ENCODE measurements at places on chromosomes 6 and 20.

GRCh38 chr6:52535711-52536423 is 41.0 kb downstream of the TRAM2 start:
- no peak for DNase-seq

DNA sequence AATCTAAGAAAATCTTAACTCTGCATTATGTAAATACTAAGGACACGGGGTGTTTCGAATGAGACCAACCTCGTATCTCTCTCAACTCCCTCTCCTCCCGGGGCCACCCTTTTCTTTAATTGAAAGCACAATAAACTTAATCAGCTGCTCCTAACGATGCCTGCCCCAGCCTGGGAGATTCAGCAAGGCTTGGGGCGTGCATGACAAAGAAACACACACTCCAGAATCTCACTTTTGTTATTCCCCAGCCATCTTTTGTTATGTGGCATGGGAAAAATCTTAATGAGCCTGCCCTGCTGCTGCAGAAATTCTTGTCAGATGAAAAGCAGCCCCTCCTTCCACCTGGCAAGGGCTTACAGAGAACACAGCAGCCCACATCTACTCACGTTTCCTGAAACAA is 117.4 kb downstream of the TTLL2 start:
- no peak for DNase-seq

DNA sequence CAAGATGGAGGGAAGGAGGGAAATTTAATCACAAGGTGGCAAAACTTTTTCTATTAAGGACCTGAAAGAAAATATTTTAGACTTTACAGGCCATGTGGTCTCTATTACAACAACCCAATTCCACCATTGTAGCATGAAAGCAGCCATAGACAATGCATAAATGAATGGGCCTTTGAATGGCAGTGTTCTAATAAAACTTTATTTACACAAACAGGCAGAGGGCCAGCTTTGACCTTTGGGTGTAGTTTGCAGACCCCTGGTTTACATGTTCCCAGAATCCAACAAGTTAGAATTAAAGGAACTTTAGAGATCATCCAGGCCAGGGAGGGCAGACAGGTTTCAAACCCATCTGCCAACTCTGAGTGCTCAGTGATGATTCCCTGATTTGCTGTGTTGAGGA is 95.2 kb downstream of the BANF2 start:
- no peak for DNase-seq

GRCh38 chr6:159044899-159045727 is at the start of gene TAGAP:
Gene TAGAP, minus strand, starts transcription at chr6:159044991. Its CDS starts 845 bp downstream, at chr6:159044146.
- peak; percentile 87 for DNase-seq

GRCh38 chr6:90304308-90304707 is 7.7 kb upstream of the BACH2 start:
- DNase-seq = no peak

DNA sequence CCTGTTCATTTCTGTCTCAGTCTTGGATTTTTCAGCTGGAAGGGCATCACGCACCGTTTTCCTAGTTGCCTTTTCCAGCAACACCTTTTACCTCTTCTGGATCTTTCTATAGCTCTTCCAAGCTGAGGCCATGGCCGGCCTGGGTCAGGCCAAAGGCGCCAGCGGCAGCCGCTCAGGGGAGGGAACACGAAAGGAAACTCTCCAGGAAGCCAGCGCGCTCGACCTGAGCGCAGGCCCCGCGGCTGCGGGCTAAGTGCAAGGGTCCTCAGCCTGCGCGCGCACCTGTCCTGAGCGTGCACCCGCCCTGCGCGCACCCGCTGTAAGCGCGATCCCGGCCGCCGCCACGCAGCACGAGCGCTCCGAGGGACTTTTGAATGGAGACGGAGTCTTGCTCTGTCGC is 43.8 kb upstream of the TMEM181 start:
- no peak for DNase-seq

GRCh38 chr6:105566503-105566902 is 163.6 kb upstream of the PREP start:
- no peak for DNase-seq

GRCh38 chr20:25860531-25861150 is 164.0 kb upstream of the ZNF337 start:
- no peak for DNase-seq

- DNase-seq = no peak
Observed at GRCh38 chr20:57840066-57840465, 130.3 kb upstream of the PMEPA1 start.

DNA sequence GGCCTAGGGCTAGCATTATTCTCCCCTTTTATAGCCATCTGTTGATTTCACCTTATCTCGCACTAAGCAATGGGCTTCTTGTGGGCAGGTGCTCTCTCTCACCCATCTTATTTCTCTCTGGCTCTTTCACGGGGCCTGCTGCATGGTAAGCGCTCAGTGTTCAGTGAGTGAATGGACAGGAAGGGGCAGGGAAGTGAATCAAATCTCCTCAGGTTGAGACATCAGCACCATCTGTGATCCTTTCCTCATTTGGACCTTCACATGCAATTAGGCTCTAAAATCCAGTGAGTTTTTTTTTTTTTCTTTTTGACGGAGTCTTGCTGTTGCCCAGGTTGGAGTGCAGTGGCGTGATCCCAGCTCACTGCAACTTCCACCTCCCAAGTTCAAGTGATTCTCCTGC is 76.5 kb upstream of the EZR start:
- no peak for DNase-seq

DNA sequence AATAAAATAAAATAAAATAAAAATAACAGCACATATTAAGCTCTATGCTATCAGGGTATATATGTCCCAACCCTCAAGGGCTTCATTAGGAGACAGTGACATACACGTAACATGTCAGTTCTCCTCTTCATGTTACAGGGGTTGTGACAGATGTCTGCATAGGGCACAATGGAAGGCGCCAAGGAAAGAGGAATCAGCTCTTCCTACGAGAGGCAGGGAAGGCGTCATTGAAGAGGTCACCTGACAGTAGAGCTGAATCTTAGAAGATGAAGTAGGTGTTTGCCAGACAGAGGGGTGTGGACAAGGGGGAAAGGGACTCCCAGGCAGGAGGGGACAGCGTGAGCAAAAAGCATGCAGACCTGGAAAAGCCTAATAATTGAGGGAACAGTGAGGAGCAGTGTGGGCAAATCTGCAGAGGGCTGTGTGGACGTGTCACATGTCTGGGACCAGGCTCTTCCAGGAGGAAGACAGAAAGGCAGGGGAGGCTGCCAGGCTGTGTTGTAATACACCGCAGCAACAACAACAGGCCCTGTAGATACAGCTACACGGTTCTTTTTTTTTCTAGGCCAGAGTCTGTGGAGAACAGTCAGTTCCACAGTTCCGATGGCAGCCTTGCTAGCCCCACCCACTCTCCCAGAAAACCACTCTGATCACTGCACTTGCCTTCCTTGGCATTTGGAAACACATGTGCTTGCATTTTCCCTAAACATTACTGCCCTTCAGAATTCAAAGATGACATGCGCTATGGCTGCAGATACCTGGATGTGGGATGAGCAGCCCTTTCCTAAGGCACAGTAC is 2.5 kb upstream of the FKBP5 start:
- DNase-seq = no peak

GRCh38 chr20:51570739-51571459 is 28.4 kb upstream of the NFATC2 start:
- DNase-seq = no peak

DNA sequence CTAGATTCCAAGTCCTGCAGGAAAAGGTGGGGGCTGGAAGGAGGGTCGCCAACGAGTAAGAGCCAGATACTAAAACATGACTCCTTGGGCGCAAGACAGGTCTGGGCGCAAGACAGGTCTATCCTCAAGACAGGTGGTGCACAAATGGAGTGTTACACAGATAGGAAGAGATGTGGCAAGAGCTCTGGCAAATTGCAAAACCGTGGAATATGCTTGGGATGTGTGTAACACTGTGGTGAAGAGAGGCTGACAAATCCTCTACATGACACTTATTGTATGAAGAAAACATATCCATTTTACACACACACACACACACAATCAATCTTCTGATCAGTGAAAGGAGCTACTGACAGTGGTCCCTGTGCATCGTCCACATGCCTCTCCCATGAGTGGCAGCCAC is 77.6 kb downstream of the TBC1D7 start:
- DNase-seq = no peak

- DNase-seq = no peak
Observed at GRCh38 chr6:32070814-32071543, 32.8 kb downstream of the CYP21A2 start.

DNA sequence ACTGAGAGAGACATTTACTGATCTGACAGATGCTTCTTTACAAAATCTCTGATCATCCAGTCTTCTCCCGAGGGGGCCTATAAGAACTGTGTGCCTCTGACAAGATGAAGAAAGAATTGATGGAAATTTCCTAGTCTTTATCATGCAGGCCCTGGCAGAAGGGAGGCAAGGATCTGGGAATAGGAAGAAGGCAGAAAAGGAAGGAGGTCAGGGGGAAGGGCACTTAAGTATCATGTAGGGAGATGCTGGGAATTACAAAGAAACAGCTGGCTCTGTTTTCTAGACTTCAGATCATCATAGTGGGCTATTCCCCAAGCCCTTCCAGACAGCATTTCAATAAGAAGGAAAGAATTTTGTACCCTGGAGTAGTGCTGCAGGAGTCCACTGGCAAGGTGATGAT is 243.3 kb upstream of the MOCS1 start:
- DNase-seq = no peak

DNA sequence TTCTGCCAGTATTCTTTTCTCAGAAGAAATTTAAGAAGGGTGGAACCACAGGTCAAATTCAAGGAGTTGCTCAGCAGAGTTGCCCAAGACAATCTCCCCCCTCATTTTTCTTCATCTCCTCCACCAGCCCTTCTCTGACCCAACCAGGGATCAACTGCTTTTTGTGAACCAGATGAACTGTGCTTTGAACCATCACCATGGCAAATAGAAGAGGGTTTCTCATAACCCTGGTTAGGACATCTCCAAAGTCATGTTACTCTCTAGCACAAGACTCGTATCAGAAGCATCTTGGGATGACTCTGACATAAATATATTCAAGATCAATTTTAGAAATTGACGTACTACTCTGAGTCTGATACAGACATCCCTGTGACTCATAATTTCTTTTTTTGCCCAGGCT is 130.7 kb downstream of the ALDH8A1 start:
- DNase-seq = no peak

GRCh38 chr6:38836585-38836984 is 121.5 kb downstream of the DNAH8 start:
- no peak for DNase-seq

- no peak for DNase-seq
Observed at GRCh38 chr20:60238992-60239660, 280.9 kb downstream of the CDH26 start.

DNA sequence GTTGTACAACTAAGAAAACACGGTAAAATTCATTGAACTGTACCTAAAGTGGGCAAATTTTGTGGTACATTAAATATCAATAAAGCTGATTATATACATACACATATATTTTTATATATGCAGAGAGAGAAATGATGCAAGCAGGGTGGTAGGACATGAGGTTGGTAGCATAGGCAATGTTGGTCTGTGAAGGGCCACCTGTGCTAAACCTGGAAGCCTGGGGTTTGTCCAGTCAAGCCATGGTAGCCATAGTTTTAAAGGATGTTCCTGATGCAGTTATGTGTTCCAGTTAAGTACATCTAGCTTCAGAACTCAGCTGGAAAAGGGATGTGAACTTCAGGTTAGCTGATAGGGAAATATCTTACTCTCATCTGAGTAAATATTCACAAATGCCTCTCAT is 60.1 kb downstream of the TRIM38 start:
- DNase-seq = no peak

DNA sequence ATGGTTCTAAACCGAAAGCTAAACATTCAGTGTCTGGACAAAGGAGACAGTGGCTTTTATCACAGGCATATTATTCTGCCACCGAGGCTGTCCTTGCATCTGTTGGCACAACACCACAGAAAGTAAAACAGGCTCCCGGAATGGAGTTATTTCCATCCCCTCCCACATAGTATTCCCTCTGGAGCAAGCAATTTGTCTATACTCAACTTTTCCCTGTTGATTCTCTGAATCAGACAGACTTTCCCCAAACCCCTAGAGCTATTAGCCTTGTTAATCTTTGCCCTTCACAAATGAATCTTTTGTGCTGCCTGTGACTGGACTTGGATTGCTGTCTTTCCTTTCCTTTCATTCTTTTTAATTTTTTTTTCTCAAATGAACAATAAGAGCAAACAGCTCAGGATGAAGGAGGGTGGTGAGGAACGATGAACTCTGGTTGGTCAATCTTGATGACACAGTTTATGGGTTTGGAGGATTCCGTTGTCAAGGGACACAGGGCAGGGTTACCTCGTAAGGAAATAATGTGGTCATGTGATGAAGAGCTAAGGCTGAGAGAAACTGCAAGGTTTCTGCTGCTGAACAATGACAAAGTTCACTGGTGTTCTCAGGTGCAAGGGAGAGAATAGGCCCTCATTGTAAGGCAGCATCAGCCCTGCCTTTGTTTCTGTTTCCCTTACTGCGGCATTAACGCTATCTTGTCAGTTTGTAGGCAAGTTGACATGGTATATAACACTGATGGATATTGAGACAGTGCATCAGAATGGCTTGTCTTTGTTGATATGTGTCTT is 275.0 kb upstream of the BMP2 start:
- no peak for DNase-seq

DNA sequence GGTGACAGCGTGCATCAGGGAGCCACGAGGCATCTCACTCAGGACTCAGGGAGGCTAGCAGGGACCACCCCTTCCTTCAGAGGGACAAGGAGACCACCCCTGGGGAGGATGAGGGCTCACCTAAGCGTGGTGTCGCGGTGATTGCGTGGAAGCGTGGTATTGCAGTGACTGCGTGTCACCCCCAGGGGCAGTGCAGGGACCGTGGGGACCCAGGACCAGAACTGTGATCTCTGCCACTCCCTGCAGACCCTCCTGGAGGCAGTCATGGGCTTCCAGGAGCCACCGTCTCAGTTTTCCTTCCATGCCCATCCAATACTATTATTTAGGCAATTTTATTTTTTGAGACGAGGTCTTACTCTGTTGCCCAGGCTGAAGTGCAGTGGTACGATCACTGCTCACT is 147.1 kb downstream of the TAF4 start:
- DNase-seq = no peak

DNA sequence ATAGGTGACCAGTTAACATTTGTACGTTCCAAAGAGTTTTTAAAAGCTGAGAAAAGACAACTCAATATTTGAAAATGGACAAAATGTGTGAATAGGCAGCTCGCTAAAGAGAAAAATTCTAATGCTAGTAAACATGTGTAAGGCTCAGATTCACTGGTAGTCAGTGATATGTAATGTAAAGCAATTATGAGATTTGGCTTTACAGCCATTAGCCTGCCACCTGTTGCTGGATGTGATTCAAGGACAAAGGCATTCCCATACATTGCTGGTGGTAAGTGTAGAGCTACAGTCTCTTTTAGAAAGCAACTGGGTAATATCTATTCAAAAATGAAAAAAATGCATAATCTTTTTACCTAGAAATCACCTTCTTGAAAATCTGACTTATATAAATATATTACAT is 114.3 kb downstream of the COL19A1 start:
- DNase-seq = no peak

GRCh38 chr20:18524646-18525045 is 16.9 kb downstream of the SEC23B start:
- DNase-seq = no peak

- no peak for DNase-seq
Observed at GRCh38 chr20:31608251-31608945, 3.3 kb downstream of the ID1 start.
